Stimulated activated effector memory CD8-positive, alpha-beta T cell treated with anti-CD3 and anti-CD28 coated beads, Interleukin-12 subunit alpha, Interleukin-12 subunit beta, amount 100 ng/mL, for 72 hours (primary cell): ENCODE measurements at places on chromosomes 4 and X.

DNA sequence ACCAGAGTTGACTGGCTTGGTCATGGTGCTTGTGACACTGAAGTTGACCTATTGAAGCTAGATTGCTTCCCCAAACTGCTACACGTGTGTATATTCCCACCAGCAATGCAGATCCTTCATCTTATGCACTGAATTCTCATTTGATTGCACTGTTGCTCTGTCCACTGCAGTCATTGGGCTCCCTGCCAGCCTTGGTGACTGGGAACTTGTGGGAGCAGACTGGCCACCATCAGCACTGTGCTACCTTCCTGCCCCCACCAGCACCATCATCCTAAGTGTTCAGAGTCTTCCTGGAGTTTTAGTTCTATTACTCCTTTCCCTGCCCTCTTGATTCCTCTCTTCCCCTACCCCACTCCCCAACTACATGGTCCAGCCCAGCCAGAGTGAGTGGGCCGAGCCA lies 117.7 kb upstream of the PRPS2 start:
- no peak for DNase-seq

DNA sequence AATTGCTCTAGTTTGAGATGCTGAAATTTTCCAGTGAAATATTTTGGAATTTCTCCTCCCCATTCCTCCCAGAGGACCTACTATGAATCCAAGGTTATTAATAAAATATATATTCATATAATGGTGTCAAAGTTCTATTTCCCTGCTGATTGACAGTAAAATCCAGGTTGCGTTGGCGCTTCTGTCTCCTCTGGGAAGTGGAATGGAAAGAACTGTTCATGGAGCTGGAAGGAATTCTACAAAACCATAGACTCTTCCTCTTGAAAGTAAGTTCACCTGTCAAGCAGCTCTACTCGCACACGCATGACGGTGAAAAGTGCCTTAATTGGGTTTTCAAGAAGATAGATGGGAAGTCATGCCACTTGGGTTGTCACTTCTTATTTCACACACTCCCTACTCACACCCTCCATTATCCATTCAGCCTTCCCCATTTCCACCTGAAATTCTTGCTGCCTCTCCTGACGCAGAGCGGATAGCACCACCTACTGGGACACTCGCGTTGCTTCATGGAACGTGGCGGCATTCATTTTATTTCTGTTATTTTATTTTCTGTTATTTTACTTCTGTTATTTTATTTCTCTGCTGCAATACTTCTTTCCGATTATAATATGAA lies 351.6 kb downstream of the NLGN4X start:
- no peak for DNase-seq

DNA sequence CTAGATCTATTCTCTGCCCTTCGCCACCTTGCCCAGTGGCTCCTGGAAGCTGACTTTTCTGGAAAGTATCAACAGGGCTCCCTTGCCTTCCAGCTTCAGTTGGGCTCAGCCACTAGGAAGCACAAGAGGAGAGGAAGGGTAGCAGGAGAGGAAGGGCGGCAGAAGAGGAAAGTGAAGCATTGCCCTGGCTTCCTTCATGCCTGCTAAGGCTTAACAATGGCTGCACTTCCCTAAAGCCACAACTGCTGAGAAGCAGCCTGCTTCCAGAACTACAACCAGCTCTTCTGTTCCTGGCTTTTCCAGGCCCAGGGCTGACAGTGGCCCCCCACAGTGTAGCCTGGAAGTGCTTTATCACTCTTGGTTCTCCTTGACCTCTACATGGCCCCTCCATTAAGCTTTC lies 29.1 kb upstream of the PGM2 start:
- no peak for DNase-seq

- DNase-seq: no peak
These were observed 738.7 kb upstream of the NDST4 start for GRCh38 chr4:115851918-115852766.

GRCh38 chrX:1576201-1576992 lies 15.0 kb upstream of the AKAP17A start:
- peak; percentile 1 for DNase-seq

DNA sequence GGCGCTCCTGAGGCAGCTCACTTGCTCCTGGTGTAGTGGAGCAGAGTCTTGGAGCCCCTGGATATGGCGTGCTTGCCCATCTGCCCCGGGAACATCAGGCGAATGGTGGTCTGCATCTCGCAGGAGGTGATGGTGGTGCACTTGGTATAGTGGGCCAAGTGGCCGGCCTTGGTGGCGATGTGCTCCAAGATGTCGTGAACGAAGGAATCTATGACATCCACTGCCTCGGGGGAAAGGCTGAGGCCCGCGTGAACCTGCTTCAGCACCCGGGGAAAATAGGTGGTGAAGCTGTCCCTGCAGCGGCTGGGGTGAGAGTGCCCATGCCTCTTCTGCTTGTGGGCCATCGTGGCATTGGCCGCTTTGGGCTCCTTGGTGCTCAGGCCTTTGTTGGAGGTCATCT lies 58.1 kb upstream of the TMSB15B start:
- DNase-seq: no peak

GRCh38 chr4:5757091-5757490 lies 46.1 kb downstream of the EVC start:
- no peak for DNase-seq

DNA sequence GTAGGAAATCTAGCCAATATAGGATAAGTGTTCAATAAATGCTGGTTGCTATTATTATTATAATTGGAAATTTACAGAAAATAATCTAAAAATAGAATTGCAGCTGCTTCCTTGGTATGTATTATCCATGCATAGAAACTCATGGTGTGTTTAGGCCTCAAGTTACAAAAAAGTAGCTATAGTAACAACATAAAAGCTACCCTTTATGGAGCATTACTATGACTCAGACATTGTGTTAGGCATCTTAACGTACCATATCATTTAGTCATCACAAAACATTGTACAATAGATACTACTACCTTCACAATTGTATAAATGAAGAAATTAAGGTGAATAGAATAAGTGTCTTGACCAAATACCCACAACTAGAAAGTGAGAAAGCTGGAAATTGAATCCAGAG lies 126.9 kb upstream of the NRK start:
- no peak for DNase-seq

DNA sequence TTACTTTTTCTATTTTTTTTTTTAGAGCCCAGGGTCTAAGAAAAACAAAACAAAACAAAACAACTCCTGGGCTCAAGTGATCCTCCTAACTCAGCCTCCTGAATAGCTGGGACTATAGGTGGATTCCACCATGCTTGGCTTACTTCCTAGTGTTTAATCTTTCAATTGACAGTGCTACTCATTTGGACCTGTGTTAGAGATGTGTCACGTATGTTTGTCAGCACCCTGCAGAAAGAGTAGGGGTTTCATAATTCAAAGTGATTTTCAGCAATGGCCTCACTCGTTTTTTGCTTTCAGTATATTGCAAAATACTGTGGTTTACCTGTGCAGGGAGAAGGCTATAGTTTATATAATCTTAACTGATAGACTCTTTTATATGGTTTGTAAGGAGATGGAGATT lies 71.6 kb upstream of the TEX13D start:
- DNase-seq: no peak

GRCh38 chr4:120915336-120915735 lies 7.2 kb downstream of the PRDM5 start:
- DNase-seq: no peak

- no peak for DNase-seq
These were observed 1.5 kb upstream of the CXCL2 start for GRCh38 chr4:74100531-74100930.

DNA sequence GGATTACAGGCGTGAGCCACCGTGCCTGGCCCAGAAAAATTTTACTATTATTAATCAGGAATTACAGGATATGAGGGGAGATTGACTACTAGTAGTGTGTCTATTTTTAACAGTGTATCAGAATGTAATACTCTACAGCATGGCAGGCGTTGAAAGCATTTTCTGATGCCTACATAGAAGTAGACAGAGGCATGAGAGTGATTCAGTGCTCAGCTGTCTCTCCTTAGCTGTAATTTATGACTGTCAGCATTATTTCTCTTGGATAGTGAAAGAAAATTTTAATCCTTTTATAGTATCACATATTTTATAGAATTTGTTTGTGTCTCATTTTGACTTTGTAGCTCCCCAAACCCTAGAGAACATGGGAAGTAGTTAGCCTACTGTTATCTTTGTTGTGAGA lies 20.7 kb downstream of the ARHGAP24 start:
- DNase-seq: no peak

DNA sequence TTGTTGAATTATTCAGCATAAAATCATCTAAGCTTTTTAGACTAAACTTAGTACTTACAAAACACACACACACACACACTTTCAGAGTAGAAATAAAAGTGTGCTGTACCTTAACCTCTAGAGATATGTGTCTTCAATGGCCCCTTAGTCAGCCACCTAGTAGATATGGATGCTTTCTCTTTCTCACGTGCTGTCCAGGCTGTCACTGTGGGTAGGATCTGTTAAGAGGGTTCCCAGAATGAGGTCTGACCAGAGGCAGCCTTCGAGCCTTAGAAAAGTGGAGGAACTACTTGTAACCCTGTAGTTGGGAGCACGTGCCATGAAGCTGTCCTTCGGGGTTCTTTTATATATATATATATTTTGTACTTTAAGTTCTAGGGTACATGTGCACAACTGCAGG lies 117.9 kb downstream of the COL4A5 start:
- no peak for DNase-seq

- no peak for DNase-seq
These were observed 15.0 kb upstream of the STK32B start for GRCh38 chr4:5036239-5036638.

DNA sequence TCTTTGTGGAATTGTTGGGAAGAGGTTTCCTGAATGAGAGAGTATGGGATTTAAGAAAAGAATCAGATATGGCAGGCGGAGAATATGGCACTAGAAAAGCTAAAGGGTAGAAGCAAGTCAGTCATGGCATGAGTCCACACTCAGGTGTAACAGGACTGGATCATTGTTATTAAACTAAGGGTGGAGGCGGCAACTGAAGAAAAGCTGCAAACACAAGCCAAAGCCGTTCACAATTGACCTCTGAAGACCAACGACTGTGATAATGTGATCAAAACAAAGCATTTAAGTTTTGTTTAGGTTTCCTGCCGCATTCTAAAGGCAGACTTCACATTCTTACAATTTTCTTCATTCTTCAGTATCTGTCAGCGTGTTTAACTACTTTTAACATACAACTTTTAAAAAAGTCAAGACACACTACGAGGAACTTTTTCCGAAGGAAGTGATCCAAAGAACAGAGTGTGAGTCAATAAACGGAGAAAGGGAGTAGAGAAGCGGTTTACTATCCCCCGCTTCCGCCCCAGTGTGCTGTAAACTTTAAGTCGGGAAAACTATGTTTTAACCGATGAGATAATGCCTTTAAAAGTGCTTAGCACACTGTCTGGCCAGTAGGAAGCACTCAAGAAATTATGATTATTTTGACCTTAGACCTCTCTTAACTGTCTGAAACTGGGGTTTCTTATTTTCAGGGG lies 909 bp upstream of the SLAIN2 start:
- no peak for DNase-seq

- DNase-seq: no peak
These were observed 34.4 kb downstream of the NEXMIF start for GRCh38 chrX:74890676-74891430.

DNA sequence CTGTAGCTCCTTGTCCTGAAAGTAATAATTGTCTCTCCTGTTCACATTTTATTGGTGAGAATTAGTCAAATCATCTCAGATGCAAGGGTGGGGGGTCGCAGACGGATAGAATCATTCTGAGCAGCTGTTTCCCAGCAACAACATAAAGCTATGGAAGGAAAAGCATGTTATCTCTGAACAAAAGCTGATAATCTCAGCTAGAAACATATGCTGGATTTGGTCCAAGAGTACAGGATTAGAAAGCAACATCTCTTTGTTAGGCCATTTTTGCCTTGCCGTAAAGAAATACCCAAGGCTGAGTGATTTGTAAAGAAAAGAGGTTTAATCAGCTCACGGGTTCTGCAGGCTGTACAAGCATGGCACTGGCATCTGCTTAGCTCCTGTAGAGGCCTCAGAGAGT lies 472.8 kb upstream of the BOD1L1 start:
- DNase-seq: no peak

- no peak for DNase-seq
These were observed 120.9 kb downstream of the ARHGEF9 start for GRCh38 chrX:63664083-63664482.

DNA sequence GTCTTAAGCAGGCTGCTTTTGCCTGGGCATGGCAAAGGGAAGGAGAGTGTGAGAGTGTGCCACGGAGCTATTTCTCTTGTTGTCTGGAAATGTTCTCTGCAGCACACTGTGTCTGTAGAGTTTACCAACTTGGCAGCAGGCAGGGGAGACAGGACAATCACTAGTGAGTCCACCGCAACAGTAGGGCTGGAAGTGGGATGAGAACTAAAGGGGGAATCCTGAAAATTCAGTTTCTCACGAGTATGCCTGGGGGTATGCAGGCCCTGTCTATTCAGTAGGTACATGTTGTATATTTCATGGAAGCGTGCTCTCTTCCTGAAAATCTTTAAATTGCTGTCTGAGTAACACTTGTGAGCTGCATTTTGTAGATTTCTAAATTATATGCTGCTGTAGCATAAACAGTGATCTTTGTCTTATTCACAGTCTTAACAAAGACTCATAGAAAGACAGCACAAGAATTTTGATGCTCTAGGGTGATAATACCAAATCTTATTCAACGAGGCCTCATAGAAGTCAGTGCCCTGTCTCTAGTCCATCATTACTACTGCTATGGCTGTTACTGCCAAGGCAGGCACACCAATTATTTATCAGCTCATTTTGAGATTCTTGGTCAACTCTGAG lies 200.4 kb upstream of the LEF1 start:
- DNase-seq: no peak

DNA sequence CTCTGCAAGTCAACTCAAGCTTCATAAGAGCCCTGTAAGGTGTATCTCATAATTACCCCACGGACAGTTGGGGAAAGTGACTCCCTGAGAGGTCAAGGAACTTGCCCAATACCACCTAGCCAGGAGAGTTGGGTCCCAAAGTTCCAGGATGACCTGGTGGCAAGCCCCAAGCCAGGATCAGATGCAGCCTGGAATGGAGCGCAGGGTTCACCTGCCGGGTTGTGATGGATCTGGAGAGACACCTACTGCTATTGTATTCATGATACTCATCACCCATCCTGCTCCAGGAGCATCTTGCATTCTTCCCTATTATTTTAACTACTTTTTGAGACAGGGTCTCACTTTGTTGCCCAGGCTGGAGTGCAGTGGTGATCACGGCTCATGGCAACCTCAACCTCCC lies 36.1 kb downstream of the ZBTB49 start:
- DNase-seq: no peak

DNA sequence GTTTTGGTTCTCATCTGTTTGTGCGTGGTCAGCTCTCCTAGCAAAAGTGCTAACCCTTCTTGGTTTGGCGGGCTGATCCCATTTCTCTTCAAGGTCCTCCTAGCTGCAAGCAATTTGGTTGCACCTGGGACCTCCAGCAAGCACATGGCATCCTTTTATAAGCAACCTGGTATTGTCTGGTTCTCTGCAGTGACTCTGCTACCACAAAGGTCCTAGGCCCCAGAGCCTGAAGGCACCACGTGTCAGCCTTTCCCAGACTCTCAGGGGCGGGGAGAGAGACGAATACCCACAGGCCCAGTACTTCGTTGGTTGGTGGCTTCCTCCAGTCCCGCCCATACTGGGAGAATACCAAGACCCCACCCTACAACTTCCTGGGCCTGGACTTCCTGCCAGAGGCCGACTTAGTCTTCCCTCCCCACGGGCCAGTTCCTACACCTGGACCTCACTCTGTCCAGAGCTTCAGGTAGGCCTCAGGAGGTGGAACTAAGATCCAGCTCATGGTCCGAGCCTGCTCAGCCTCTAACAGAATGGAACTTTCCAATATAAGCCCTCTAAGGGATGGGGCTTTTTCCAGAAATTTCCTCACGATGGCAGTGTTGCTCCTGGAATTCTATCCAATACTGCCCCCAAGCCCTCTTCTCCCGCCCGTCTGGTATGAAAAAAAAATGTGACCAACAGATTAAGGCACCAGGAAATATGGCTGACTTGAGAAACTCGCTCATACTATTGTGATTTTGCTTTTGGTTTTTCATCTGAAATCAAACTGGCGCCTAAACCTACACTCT lies 192.5 kb upstream of the STK26 start:
- DNase-seq: no peak
